Neuronal stem cell (in vitro differentiated cells): ENCODE measurements at places on chromosomes 1 and 21.

GRCh38 chr1:64917328-64917861 is 49.0 kb downstream of the JAK1 start:
- DNase-seq, result no peak

DNA sequence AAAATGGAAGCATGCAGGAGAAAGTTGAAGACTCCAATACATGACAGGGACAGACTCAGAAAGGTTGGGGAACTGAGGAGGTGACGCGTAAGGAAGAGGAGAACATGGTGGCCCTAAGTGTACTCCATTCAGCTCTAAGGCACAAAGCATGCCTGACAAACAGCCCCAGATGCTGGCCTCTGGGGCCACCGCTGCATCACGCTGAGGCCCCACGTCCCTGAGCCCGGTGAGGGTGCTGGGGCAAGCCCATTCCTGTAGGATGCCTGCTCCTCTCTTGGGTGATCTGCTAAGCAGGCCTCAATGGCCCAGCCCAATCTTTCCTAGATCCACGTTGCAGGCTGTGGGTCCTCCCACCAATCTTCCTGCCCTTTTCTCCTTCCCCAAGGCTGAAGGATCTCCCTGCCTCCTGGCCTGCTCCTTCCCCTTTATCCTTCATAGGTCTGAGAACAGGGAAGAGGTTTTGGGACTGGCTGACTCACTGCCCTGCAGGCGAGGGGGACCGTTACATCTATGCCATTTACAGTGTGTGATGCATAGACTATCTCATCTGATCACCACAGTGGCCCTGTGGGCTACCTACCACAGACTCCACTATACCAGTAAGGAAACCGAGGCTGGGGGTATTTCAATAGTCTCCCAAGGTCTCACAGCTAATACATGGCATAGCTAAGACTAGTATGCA is 16.8 kb upstream of the NID1 start:
- DNase-seq, result no peak

DNA sequence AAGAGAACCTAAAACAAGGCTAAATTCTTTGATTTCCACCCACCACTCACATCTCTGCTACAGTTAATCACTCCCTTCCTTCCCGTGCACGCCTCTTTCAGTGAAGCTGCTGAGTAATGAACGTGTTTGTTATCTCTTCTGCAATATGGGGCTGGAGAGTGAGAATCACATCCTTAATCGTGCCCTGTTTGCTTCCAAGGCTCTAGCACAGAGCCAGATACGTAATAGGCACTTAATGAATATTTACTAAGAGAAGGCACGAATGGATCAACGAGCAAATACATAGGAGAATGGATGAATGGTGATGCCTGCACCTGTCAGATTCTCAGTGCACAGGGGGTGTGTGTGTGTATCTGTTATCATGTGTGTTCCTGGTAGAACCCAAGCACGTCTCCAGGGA is 22.1 kb upstream of the FAM43B start:
- no peak for DNase-seq

GRCh38 chr1:53413175-53414001 is 45.8 kb upstream of the DMRTB1 start:
- DNase-seq, result no peak
